ENCODE measurements at places on chromosomes 12 and 14.

DNA sequence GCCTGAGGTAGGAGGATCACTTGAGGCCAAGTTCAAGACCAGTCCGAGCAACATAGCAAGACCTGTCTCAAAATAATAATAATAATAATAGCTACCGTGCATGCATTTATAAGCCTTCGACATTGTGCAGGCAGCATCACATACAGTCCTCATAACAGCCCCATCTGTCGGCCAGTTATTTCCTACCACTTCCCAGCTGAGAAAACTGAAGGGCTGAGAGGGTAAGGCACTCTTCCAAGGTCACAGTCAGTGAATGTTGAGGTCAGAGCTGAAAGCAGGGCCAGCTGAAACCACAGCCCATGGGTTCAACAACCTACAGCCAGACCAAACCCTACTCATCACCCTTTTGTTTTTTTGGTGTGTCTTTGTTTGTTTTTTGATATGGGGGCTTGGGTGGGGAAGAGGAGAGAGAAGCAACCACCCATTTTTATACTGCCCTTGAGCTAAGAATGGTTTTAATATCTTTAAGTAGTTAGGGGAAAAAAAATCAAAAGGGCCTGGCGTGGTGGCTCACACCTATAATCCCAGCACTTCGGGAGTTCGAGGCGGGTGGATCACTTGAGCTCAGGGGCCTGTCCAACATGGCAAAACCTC lies 16.8 kb upstream of the ITPK1 start:
- no peak for DNase-seq

GRCh38 chr14:100684154-100684553 lies 42.5 kb upstream of the DLK1 start:
- no peak for DNase-seq

DNA sequence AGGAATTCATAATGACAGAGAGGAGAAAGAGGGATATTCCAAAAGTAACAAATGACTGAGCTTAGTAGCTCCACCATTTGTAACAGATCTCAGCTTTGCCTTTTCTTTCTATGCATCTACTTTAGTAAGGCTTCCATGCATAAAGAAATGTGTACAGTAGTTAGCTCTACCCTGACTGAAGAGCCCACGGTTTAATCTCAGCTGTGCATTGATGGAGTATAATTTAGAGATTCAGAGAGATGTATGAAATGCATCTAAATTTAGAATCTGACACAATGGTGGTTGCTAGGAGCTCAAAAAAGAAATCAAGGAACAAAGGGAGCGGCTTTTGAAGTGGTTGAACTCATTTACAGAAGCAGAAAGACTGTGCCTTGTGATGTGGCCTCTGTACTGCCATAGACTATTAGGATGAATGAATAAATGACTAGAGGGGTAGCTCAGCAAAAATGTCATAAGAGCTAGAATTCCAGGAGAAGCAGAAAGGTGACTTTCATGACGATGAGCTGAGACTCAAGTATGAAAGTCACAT lies 838.6 kb downstream of the RPS29 start:
- DNase-seq, result no peak

DNA sequence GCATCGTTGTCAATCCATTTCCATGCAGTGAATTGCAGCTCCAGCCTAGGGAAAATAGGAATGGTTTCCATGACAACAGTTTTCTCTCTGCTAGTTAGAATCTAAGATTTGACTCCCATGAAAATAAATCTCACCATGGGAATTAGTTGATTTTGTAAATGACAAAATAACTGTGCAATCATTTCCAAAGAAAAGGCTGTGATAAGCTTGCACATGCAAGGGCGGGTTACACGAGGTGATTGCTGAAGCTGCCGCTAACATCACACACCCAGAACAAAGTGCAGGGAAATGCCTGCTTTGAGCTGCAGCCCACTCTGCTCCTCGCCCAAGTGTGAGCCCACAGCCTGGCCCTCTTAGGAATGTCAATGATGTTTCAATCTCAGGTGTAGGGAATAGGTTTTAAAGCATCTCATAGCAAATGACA lies 53.8 kb downstream of the TRIM9 start:
- DNase-seq, result no peak

- peak; percentile 52 for DNase-seq
These were observed at the start of gene AJUBA for GRCh38 chr14:22982477-22983245. TSS of gene AJUBA (minus strand) at chr14:22982551. CDS start at chr14:22982266, 285 bp downstream.

DNA sequence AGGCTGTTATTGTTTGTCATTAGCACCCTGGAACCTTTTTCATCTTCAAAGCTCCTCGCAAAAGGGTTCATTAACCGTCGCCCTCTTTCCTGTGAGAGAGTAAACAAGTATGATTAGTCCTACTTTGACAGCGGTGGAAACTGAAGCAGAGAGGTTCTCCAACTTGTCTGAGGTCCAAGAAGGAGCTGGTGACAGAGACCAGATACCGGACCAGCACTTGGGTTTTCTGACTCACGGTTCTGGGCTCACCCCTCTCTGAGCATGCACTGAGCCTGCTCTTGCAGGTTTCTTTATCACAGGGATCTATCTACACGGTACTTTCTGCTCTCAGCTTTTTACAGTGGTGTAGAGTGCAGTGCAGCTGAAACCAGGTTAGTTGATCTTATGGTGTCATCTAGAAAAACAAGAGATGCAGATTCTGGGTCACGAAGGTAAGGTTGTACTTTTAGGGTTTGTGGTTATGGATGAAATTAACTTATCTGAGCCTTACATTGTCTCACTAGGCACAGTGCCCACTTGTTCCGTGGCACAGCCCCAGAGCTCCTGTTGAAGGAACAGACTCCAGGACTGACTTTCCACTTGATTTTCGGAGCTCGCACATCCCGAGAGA lies 62.1 kb downstream of the PPP2R5C start:
- no peak for DNase-seq

- no peak for DNase-seq
These were observed 80.1 kb downstream of the CEP83 start for GRCh38 chr12:94379479-94380113.

DNA sequence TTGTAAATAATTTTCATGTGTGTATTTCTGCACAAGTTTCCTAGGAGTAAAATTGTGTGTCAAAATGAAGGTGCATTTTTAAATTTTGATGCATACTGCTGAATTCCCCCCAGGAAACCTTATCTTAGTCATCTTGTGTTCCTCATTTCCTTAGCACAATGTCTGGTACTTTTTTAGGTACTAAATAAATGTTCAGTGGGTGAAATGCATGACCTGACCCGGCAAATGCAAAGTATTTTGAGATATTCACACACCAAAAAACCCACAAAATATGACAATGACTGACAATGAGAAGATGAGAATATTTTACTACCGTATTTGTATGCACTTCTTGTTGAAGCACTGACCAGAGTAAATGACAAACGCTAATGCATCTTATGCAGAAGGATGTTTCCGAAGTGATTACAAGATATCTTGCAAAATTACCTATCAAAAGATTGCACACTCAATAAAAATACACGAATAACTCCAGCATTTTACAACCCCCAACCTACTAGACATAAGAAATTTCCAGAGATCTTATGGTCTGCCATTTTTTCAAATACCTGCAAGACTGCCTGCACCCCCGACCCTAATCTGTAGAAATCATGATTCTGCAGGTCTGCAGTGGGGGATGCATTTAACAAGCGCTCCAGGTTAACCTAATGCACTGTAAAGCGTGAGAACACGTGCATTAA lies 895 bp upstream of the PRKAB1 start:
- no peak for DNase-seq

DNA sequence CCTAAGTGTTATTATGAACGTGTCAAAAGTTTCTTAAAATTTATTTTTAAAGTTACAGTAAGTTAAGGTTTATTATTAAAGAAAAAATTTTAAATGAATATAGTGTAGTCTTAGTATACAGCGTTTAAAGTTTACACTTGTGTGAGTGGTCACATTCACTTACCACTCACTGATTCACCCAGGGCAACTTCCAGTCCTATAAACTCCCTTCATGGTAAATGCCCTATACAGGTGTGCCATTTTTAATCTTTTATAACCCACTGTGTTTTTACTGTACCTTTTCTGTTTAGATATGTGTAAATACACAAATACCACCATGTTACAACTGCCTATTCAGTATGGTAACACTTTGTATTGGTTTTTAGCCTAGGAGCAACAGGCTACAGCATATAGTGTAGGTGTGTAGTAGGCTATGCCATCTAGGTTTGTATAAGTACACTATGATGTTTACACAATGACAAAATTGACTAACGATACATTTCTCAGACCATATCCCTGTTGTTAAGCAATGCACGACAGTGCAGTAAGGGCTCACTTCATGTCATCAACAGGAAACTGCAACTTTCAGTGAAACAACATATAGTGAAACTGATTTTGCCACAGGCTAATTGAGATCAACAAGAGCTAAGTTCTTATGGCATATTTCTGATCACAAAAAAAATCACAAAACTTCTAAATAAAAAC lies 112.0 kb upstream of the TMCC3 start:
- no peak for DNase-seq

DNA sequence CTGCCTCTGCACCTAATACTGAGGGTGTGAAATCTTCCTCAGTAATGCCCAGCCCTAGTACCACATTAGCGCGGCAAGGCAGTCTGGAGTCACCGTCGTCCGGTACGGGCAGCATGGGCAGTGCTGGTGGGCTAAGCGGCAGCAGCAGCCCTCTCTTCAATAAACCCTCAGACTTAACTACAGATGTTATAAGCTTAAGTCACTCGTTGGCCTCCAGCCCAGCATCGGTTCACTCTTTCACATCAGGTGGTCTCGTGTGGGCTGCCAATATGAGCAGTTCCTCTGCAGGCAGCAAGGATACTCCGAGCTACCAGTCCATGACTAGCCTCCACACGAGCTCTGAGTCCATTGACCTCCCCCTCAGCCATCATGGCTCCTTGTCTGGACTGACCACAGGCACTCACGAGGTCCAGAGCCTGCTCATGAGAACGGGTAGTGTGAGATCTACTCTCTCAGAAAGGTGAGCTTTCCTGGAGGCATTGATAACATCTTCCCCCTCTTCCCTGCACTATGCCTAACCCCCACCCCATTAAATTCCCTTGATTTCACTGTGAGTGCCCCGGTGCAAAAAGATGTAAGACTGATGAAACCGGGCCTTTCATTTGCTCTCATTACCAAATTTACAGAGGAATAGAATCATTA lies 291.4 kb downstream of the NAV3 start:
- DNase-seq, result no peak

DNA sequence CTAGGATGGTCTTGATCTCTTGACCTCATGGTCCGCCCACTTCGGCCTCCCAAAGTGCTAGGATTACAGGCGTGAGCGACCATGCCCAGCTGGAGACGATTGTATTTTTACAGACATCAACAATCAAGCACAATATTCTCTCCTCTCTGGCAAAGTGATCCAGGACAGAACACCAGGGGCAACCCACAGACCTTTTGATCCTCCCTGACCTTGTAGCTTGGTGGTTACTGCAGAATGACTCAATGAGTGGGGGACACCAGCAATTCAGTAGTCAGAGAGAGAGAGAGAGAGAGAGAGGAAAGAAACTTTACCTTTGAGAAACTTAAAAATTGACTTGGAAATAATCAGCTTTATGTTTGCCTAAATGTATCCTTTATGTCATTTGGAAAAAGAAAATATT lies 51.2 kb downstream of the DRAM1 start:
- no peak for DNase-seq

DNA sequence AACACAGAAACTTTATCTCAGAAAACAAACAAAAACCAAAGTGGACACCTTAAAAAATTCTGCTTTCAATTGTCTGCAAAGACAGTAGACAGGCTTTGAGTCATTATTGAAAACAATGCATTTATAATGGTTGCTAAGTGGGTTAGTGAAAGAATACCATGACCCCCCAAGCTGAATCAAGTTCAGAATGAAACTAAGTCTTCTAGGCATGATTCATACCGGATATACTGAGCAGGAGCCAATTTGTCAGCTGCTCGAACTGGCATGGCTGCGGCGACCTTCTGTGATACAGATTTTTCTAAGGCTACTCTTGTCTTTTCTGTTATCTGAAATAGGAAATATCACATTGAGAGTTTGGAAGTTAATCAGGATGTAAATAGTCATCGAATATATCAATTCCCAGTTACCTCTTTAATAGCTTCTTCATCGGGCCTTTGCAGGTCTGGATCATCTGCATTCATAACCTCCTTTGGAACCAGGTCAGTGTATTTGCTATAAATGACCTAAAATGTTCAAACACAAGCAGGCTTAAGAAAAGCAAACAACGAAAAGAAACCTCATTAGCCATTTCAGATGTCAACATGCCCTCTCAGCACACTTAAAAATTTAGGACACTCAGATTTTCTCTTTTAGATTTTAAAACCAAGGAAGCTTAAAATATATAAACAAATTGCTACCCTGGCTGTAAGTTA lies 22.3 kb downstream of the SNW1 start:
- peak; percentile 3 for DNase-seq
